ENCODE measurements at places on chromosomes 5 and 9. TPM values are rescaled to one million over a fixed set of nuclear protein-coding genes. Genes with fewer than 3 reads are reported as not detected.

- DNase-seq, result no peak
These were observed 260.0 kb downstream of the AUH start for GRCh38 chr9:91101611-91102168.

GRCh38 chr9:17251100-17251499 lies 116.3 kb downstream of the CNTLN start:
- no peak for DNase-seq

GRCh38 chr5:169886033-169886432 lies 94.3 kb downstream of the INSYN2B start:
- DNase-seq, result no peak

The SOHLH1 gene
- total RNA-seq, result not detected

The PARP8 gene
- 23.8 TPM for total RNA-seq
